Sigmoid colon (tissue), 7 donors: ENCODE measurements at places on chromosomes 4 and X. TPM values are rescaled to one million over a fixed set of nuclear protein-coding genes. Genes with fewer than 3 reads are reported as not detected.

Gene TCEAL7
- total RNA-seq = 30.0 TPM

Gene ATP5ME
- total RNA-seq = 147 TPM

Gene IQCM
- not detected for total RNA-seq

Gene MAGEA9B
- not detected for total RNA-seq

Gene RAB9B
- total RNA-seq = 18.8 TPM

Gene ETNPPL
- total RNA-seq = not detected

Gene KDR
- total RNA-seq = 13.2 TPM

Gene PFKFB1
- total RNA-seq = 0.49 TPM

Gene SNCA
- 27.0 TPM for total RNA-seq

Gene SSX4B
- not detected for total RNA-seq

Gene LONRF3
- total RNA-seq = 15.3 TPM

Gene TRPC5OS
- not detected for total RNA-seq

Gene FRMPD3
- 0.16 TPM for total RNA-seq

Gene BCLAF3
- total RNA-seq = 16.3 TPM

Gene TLL1
- total RNA-seq = 4.9 TPM

Gene MAGEC3
- total RNA-seq = not detected

Gene SLC10A4
- total RNA-seq = 2.7 TPM

Gene CXCL10
- total RNA-seq = not detected

Gene TEX13C
- not detected for total RNA-seq

Gene ERAS
- total RNA-seq = not detected

Gene CCDC110
- 8.9 TPM for total RNA-seq

Gene EVC2
- 8.6 TPM for total RNA-seq

Gene COX7B2
- not detected for total RNA-seq

Gene GAGE12H
- not detected for total RNA-seq
